Activated T-helper 17 cell treated with anti-CD3 and anti-CD28 coated beads, Interleukin-2, amount 50 U/mL, for 72 hours (primary cell): ENCODE measurements at places on chromosomes 11 and 22. TPM values are rescaled to one million over a fixed set of nuclear protein-coding genes. Genes with fewer than 3 reads are reported as not detected.

DNA sequence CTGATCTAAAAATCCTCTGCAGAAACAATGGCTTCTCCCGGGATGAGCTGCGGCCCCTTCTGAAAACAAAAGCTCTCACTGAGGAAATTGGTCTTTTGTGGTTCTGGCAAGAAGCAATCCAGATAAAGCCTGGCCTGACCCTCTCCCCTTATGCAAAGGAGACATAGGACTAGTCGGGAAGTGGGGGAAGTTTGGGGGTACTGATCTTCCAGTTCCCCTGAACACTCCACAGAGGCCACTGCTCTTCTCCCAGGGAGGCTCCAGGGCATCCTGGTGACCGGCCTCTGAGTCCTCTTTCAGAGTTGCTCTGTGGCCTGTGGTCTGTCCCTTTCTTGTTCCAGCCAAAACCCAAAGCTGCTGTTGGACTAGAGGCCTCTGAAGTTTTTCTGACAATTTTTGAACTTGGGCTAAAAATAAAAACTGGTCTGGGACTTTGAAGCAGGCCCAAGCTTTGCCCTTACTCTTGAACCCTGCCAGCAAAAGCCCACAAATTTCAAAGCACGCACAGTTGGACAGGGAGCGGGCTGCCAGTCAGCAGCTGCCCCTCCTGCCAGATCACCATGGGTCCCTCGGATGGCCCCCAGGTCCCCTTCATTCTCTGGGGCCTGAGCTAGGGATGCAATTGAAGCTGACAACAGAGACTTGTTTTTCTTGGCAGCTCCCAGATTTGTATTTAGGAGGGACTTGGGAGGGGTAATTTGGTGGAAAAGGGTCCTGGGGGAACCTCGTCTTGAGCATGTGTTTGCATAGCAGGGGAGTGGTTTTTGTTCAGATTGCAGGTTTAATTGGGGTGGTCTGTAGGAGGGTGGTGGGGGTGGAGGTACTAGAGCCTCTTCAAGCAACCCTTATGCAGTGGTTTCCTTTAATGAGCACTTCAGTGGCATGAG is 381.6 kb upstream of the CADM1 start:
- ATAC-seq = no peak

GRCh38 chr11:121246021-121246768 is 46.4 kb upstream of the SC5D start:
- ATAC-seq = no peak

OTOG gene
- not detected for total RNA-seq

DNA sequence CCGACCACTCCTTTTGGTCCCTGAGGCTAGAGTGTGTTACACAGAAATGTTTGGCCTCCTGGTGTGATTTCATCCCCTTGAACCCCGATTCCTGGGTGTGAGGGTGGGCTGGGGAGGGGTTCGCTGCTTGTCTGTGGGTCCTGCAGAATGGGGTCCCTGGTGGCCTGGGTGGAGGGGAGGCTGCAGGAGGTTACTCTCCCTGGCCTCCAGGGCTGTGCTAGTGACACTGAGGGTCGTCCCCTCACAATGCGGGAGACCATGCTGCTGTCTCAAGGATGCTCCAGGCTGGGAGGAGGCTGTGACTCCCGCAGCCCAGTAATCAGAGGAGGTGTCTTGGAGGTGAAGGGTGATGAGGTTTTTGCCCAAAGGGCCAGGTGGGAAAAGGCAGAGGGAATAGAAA is 17.0 kb upstream of the OMP start:
- ATAC-seq = no peak

LSP1 gene
- 328 TPM for total RNA-seq

DNA sequence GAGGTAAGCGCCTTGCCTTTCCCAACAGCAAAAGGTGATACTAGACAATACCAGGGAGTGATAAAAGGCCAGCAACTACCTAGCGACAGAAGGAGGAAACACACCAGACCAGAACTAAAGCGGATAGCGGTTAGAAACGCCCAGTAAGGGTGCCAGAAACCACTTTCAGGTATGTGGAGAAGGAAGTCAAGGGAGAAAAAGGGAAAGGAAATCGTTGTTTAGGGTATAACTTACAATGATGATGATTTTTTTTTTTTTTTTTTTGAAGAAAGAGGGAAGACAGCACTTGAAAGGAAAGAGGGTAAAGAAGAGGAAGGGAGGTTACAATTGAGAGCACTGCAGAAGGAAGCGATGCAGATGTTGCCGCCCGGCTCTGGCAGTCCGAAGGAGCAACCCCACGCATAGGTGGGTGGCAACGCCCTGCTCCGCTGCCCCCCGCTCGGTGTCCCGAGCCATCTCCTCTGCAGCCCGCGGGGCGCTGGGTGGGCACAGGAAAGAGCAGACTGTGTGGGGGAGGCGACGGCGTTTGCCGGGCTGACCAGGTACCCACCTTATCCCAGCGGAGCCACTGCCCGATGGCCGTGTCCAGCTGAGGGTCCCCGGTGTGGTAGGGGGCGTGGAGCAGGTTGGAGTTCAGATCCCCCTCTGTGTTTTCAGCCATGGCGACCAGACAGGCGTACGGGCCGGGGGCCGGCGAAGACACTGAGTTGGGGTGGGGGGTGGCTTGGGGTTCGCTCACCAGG is 561 bp downstream of the PGM2L1 start:
- peak; percentile 23 for ATAC-seq

- ATAC-seq = peak; percentile 40
Measured at GRCh38 chr11:3841426-3842350, 929 bp upstream of the RHOG start.

DNA sequence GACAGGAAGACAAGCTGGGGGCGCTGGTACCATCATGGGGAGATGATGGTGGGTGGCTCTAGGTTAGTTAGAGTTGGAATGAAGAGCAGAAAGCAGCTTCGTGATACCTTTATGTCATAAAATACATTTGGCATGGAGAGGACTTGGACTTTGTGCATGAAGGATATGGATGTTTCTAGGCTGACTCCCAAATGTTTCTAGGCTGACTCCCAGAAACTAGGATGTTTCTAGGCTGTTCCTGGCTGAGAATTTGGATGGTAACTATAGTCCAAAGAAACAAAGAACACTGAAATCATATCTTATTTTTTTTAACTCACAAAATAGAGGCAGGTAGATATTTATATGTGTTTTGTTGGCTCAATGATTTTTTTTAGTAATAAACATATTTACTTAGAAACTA is 89.4 kb upstream of the VPREB1 start:
- ATAC-seq = no peak

- ATAC-seq = no peak
Measured at GRCh38 chr11:122179961-122180834, 64.2 kb upstream of the BLID start.

DNA sequence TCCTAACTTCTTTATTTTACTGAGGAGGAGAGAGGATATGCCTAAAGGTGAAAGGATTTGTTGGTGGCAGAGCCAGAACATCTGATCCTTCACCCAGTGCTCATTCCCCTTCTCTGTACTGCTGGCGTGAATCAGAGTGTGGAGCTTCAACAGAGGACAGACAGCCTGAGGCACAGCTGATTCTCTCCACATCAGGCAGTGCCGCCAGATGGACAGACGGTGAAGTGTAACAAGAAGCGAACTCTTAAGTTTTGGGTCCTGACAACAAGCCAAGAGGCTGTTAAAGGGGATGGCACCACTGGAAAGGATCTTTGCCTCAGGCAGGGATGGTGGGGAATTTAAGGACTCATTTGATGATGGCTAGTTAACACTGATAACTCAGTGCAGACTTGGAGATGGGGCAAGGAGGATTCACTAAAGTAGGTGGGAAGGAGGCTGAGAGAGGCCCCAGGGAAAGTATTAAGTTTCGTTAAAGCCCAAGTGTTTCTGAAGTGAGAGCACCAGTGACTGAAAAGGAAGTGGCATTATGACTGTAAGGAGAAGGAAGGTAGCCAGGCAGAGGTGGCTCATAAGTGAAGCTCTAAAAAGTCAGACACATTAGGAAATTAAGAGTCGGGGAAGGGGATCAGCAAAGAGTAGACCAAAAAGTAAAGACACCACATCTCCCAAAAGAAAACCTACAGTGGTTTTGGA is 81.3 kb downstream of the CLPB start:
- peak; percentile 97 for ATAC-seq

DNA sequence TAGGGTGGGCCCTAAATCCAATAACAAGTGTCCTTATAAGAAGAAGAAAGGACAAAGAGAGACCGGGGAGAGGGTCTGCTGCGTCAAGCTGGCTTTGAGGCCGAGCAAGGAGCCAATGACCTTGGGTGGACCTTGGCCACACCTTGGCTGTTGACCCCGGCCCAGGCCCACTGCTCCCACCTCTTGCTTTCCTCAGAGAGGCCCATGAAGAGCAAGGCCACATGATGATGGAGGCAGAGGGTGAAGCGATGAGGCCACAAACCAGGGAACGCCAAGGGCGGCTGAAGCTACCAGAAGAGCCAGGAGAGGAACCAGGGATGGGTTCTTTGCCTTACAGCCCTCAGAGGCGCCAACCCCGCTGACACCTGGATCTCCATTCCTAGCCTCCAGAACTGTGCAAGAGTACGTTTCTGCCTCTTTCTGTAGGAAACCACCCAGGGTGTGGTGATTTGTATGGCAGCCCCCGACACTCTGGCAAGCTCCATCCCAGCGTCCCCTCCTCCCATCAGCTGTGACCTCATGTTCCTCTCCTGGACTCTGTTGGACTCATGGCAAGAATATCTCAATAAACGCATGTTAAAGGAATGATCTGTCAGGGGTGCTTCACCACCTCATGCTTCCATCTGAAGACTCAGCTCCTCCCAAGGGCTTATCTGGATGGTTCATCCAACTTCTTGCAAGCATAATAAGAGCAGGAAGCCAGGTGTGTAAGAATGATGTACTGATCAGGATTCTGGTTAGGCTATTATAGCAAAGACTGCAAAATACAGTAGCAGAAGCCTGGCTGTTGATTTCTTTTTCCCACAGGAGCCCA is 41.6 kb upstream of the LINC01488 start:
- ATAC-seq = no peak

- ATAC-seq = no peak
Measured at GRCh38 chr22:49709464-49709863, 118.2 kb downstream of the BRD1 start.
